Peyer's patch (tissue), 4 donors: ENCODE measurements at places on chromosomes 7 and 10. TPM values are rescaled to one million over a fixed set of nuclear protein-coding genes. Genes with fewer than 3 reads are reported as not detected.

DNA sequence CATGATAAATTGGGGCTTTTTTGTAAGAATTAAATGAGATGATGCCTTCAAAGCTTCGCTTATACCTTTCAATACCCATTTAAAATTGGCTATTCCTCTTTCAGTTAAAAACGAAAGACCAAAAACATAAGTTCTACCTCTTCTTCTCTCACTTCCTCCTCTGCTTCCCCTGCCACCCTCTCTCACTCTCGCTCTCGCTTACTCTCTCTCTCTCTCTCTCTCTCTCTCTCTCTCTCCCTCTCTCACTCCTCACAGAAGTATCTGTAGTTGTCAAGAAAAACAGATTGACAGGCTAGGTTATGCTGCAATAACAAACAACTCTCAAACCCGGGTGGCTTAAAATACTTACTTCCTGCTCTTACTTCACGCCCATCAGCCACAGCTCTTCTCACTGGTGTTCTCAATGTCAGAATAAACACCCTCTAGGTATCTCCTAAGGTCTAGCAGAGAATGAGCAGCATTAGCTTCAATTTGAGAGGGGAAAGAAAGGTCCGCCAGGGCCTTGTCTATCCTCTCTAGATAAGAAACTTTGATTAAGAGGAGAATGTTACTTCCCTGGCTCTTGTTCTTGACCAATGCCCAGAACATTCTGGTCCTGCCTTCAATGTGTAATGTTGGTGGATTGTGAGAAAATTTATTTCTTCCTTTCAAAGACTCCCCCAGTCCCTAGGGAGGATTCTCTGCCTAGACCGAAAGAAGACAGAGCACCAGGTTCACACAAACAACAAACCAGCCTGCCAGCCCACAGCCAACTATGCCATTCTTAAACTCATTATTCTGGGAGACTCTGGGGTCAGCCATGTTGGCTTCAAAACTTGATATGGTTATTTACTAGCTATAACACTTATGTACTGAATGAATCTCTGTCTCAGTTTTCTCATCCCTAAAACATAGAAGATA, 1028.7 kb downstream of the XPNPEP1 start:
- DNase-seq = no peak

DNA sequence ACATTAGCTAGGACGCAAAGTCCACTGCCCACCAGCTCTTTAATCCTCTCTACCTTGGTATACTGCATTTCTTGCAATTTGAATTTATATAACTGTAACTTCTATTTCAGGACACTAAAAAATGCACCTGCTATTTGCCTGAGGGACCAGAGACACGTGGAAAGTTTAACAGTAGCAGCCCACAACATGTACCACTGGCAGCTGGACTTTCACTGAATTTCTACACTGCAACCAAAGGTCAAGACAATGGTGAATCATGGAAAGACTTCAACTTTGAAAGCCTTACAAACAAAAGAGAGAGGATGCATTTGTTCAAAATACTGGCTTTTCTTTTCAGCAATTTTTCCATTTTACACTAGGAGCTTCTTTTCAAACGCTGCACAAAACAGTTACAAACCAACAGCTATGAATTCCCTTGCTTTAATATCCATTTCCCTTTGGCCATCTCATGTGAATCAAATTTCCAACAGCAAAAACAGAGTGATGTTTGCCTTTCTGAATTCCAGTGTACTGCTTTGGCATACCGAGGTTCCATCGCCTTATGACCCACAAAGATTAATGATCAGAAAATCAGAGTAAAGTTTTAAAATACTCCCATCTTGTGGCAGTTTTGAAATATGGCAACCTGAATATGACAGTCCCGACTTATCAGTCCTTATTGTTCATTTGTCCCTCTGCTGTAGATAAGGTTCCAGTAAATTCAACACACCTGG, 29.9 kb upstream of the HNRNPH3 start:
- no peak for DNase-seq

GRCh38 chr10:22436526-22436892, 91.2 kb downstream of the SPAG6 start:
- DNase-seq = no peak

MOGAT3 gene
- total RNA-seq = 91.4 TPM

POLL gene
- 26.1 TPM for total RNA-seq

DNA sequence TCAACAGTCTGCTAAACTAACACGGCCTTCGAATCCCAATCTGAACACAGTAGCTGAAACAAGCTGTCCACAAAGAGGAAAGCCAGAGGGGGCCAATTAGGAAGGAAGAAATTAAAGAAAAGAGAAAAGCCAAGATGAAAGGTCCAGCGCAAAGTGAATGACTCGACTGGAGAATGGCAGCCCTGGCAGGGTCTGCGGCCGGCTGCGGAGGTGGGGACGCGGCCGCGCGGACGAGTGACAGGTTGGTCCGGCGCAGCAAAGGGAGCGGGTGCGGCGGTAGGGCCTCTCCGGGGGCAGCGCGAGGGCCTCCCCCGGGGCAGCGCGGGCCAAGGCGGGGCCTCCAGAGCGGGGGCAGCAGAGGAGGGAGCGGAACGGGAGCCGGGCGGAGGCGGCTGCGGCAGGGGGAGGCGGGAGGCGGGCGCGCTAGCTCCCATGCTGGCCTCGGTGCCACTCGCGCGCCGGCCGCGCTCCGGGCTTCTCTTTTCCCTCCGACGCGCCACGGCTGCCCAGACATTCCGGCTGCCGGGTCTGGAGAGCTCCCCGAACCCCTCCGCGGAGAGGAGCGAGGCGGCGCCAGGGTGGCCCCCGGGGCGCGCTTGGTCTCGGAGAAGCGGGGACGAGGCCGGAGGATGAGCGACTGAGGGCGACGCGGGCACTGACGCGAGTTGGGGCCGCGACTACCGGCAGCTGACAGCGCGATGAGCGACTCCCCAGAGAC, at the start of gene VWC2:
TSS of gene VWC2 (plus strand) at position 421 of the 718 bp plus-strand sequence. CDS start 1,798 bp downstream, outside the sequence.
- DNase-seq = no peak

DNA sequence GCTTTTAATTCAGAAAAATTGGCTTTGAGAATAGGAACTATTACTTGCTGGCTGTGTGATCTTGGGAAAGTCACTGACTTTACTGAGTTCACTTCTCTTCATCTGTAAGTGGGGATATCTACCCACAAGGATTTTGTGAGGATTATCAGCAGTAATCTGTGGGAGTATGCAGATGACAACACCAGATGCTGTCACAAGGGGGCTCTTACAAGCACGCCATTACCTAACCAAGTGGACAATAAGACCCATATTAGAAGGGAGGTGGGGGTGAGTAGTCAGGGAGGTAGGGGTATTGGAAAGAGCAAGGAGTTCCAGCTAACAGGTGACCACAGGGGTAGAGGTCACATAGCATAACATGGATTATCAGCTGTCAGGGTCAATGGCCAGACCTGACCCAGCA, 569.4 kb downstream of the SUGCT start:
- no peak for DNase-seq

DNA sequence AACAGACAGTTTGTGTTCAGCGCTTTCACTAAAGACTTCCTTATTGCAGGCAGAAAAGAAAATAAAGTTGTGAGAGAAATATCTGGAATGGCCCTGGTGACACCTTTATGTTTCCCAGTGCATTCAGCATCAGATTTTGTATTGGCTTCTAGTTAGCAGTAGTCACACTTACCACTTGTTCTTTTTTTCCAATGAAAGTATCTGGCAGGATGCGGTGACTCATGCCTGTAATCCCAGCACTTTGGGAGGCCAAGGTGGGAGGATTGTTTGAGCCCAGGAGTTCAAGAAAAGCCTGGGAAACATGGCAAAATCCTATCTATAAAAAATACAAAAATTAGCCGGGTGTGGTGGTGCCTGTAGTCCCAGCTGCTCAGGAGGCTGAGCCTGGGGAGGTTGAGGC, 649.6 kb downstream of the LRMDA start:
- no peak for DNase-seq

GRCh38 chr10:121772406-121772805, 155.4 kb downstream of the ATE1 start:
- DNase-seq = no peak

DNA sequence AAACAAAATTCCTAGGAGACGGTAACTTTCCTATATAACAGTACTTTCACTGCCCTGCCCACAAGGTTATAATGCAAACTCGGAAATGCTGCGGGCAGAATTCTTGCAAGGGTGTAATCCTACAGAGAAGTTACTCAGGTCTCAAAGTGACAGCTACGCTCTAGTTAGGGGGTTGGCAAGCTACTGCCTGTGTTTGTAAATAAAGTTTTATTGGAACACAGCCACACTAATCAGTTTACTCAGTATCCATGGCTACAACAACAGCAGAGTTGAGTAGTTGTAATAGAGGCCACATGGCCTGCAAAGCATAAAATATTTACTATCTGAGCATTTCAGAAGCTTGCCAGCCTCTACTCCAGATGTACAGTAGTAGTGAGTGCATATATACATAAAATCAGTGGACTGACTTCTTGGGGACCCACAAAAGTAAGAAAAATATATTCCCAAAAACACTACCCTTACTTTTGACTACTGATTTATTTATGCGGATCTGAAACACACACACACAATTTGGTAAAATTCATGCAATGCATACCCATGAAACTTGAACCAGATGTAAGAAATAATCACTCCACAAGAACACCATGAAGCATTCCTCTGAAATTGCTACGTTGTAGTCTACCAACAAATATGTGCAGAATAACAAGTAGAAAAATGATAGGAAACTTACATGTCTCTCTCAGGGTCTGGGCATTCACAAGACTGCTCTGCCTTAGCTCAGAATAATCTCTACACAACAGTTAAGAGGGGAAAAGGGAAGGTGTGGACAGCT, 53.0 kb downstream of the SMURF1 start:
- no peak for DNase-seq

DNA sequence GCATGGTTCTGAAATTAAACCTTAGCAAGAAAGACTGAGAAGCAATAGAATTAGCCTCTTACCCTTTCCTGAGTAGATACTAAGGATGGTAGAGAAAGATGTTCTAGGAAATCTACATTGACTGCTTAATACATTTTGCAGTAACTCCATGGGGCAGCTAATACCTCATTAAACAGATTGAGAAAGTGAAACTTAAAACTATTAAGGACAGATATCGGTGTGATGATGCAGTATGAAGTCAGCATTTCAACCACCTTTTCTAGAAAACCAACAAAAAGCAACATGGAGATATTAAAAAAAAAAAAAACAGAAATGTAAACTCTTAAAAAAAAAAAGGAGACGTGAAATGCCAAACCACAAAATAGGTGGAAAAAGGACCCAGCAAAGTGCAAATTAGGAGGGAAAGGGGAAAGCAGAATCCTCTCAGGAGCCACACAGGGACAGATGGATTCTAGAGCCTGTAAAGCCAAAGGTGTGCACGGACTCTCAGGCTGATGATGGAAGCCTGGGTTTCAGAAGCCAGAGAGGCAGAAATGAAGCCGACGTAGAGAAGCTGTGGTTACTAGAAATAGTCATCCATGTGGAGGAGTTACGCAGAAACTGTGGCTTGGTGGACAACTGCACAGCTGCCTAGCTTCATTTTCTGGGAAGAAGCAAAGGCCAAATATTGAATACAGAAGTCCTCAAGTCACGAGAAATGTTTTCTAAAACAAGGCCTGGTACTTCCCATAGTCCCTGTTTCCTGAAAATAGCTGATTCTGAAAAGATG, 38.1 kb upstream of the GPR141 start:
- no peak for DNase-seq

DNA sequence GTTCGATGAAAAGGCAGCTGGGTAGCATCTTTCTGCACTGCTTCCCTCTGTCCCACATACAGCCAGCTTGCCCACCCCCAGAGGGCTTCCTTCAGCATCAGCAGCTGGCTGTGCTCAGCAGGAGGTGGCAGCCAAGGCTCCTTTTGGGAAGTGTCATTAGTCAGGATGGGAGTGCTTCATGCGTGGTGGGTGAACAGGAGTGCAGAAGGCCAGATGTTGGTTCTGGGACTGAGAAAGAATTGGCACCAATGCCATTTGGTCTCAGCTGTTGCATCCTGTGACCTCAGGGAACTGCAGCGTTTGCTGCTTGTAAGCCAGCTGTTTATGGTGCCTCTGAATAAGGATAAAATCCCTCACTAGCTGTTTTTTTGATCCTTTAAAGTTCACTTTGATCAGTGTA, 131.1 kb upstream of the SORCS3 start:
- no peak for DNase-seq

DNA sequence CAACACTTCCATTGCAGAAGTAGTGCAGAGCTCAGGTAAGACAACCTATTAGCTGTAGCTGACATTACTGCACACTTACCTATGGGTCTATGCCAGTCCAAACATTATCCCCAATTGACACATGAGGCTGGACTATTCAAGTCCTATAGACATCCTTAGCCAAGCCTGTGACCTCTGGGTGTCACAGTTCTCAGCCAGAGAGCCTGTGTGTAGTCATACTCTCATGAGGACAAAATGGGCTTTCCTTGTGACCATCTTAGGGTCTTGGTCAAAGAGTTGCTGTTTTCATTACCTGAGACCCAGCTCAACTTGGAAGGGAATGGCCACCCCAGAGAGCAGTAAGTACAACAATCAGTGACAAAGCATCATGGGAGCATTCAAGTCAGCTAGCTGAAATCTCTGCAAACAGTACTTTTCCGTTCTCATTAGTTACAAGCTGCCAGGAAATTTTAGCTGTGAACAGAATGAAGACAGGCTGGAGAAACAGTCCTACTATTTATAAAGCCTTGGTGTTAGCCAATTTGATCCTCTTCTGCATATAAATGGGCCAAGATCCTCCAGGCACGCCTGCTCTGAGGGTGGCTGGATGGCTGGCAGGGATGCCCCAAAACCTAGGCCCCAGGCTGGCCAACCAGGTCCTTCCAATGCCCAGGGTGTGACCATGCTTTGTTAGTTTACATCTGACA, 44.3 kb downstream of the NUDCD3 start:
- no peak for DNase-seq

- no peak for DNase-seq
These were observed 566.8 kb downstream of the CNTNAP2 start for GRCh38 chr7:146683439-146683838.

DNA sequence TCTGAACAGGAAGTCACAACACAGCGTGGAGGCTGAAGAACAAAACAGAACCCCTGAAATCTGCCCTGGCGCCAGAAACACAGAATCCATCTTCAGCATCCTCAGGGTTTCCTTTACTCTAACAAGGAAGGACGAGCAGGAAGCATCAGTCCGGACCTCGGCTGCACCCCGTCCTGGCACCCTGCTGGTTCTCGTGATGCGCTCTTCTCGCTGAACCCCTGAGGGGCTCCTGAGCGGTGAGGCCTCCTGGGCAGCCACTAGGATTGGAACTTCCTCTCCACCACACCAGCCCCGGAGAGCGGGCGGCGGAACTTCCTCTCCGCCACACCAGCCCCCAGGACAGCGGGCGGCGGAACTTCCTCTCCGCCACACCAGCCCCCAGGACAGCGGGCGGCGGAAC, 461.9 kb downstream of the PTPRN2 start:
- DNase-seq = no peak

PRSS37 gene
- total RNA-seq = not detected

GRCh38 chr7:156177422-156178055, 365.3 kb upstream of the SHH start:
- no peak for DNase-seq

CRPPA gene
- 0.67 TPM for total RNA-seq
